ENCODE measurements at places on chromosomes 16 and 17.
A peak's percentile ranks its signal among the peaks of the same experiment; 100 is the strongest.

DNA sequence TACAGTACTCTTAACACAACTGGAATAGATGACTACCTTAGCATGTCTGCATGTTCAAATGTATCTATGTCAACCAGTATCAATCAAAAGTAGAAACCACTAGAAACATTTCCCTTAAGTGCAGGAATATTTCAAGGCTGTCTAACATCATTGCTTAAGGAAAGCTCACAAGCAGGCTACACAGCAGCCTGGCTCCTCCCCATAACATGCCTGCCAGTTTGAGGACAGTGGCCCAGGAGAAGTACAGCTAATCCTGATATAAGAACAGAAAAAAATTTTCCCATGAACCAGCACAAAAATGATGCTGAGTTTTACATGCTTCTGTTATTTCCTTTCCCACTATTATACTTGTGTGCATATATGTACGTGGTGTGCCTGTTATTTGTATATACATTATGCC, 175.1 kb downstream of the MYO1D start:
- no peak for DNase-seq

- DNase-seq: no peak
Measured at GRCh38 chr17:12492450-12492849, 173.2 kb upstream of the MYOCD start.

DNA sequence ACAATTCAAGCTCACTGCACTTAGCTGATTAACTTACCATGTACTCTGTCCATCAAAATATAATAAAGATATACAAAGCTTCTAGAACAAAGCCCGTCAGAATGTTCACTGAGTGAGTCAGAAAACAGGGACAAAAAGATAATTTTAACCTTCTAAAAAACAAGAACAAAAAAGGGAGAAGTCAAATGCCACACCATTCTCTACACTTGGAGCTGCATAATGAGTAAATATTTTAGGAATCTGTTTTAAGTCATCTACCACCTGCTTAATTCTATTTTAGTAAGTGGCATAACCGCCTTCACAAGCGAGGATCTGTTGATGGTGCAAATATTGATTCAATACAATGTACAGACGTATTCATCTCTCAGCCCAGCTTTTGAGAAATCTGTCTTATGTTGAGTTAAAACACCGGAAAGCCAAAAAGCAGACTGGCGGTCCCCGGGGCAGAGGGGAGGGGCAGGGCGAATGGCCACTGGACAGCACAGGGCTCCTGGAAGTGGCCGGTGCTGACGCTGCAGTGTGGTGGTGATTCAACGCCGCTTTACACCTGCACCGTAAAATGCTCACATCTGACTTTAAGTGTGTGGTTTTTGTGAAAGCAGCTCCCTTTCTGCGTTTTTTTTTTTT, 20.1 kb downstream of the RAB40B start:
- no peak for DNase-seq

- DNase-seq: no peak
Measured at GRCh38 chr16:14013145-14013570, 58.0 kb upstream of the MRTFB start.

DNA sequence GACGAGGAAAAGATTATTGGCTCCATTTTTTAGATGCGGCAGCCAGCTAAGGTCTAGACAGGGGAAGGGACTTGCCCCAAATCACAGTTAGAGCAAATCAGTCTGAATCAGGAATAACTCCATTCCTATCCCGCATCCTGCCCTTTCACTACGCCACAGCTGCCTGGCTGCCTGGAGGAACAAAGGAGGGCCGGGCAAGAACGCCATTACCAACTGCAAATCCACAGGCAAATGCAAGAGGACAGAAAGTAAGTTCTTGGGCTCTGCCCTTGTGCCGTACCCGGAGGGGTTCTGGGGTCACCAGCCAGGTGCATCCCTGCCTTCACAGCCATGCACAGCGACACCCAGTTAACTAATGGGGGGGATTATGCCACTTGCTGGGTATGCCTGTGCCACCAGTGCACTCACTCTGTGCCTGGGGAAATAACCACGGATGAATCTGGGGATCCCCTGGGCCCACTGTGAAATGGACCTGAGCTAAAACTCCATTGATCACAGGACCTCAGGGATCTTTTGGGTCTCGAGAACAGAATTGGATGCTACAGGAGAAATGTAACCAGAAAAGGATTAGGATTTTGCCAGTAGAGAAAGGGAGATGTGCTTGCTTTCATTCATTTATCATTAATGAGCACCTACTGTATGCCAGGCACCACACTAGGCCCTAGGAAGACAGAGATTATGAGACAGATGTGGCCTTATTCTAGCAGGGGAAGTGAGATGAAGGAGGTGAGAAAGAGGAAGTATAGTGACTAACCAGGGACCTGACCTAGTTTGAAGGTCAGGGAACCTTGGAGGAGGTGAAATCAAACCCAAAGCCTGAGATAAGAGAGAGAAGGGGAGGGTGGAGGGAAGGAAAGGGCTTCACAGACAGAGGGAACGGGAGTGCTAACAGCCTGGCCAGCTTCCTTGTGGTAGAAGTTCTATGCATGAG, 17.7 kb downstream of the BCL7C start:
- no peak for DNase-seq

DNA sequence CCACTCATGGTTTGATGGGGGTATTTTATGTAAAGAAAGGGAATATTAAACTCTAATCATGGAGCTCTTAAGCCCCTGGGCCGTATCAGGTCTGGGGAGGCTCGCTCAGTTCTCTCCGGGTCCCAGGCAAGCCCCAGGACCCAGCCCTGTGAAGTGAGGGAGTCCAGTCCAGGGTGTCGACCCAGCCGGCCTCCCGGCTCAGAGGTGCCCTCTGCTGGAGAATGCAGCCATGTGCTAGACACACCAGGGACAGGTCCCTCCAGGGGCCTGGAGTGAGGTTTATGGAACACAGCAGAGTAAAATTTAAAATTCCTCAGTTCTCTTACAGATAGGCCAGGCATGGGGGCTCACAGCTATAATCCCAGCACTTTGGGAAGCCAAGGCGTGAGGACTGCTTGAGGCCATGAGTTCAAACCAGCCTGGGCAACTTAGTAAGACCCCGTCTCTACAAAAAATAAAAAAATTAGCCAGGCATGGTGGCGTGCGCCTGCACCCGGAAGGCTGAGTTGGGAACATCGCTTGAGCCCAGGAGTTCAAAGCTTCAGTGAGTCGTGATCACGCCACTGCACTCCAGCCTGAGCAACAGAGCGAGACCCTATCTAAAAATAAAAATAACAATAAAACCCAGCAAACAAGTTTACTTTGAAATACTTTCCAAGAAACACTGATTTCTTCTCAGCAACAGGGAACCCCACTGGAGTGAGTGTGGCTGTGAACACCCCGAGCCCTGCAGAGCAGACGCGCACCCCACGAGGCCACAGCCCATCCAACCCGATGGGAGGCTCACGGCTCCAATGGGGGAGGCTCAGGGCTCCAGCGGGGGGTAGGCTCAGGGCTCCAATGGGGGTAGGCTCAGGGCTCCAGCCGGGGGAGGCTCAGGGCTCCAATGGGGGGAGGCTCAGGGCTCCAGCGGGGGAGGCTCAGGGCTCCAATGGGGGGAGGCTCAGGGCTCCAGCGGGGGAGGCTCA, 72.2 kb downstream of the ZNF778 start:
- DNase-seq: peak; percentile 100

DNA sequence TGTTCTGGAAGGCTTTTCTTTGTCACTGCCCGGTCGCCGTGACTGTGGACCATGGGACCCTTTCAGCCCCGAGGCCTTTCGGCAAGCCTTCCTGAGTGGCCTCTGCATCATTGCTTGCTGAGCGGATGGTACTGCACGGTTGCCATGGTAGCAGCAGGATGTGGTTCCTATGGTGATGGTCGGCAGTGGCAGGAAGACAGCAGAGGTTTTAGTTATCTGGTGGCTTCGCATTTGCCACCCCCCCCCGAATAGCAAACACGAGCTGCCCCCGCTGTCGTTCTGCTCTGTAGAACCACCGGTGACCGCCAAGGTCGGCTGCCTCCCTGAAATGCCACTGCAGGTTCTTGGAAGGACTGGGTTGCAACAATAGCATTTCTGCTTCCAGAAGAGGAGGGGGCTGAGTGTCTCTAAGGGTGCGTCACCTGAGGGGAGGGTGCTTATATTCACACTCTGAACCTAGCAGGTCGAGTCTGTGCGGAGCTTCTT, 76.6 kb downstream of the CMIP start:
- no peak for DNase-seq

DNA sequence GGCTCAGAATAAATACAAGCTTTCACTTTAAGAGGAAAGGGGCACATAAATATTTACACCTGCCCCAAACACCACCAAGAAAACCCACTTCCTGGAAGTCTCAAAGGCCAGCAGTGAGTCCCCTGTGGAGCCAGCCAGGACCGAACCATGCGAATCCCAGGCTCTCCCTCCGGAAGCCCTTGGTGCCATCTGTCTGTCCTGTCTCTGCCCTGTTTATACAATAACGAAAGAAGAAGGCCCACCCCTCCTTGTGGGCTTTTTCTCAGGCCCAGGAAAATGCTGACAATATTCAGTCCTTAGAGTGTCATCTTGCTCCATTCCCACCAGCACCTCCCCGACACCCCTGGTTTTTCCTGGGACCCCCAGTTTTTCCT, 3.6 kb upstream of the SLC6A4 start:
- DNase-seq: no peak

GRCh38 chr17:57337390-57337789, 81.1 kb downstream of the MSI2 start:
- no peak for DNase-seq

GRCh38 chr16:1152651-1153259, at the start of gene CACNA1H:
Gene CACNA1H (plus strand): TSS chr16:1153106. CDS start chr16:1153738, 632 bp downstream.
- DNase-seq: no peak

GRCh38 chr16:27547134-27547533, 2.6 kb downstream of the GTF3C1 start:
- DNase-seq: no peak

DNA sequence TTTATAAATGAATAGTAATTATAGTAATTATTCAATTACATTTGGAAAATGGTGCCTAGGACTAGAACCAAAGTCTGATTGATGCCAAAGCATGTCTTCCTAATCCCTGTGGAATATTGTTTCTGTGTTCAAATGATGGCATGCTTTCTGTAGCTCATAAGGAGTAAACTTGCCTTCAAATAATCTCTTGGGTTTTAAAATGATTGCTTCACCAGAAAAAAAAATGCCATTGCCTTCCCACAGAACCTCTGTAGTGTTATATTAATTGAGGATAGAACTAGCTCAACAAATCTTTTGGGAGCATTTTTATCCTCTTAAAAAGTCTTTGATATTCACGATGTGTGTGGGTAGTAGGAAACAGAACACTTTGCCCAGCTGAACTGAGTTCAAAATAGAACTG, 7.7 kb upstream of the TMEM100 start:
- no peak for DNase-seq

DNA sequence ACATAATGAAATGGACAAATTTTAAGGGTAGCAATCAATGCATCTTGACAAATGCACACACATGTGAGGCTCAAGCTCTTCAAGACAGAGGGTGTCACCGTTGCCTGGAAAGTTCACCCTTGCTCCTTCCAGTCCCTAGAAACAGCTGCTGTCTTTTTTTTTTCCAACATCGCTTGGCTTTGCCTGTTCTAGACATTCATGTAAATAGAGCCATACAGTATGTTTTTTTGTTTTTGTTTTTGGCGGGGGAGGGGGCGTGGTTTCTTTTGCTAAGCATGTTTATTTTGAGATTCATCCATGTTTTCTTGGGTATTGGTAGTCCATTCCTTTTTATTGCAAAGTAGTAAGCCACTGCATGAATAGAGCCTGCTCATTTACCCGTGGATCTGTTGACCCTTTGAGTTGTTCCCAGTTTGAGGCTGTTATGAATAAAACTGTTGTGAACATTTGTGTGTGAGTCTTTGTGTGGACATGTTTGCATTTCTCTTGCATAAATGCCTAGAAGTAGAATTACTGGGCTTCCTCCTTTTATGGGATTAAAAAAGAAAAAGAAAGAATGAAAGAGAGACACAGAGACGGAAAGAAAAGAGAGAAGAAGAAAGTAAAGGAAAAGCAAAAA, 78.4 kb downstream of the NT5M start:
- DNase-seq: no peak

DNA sequence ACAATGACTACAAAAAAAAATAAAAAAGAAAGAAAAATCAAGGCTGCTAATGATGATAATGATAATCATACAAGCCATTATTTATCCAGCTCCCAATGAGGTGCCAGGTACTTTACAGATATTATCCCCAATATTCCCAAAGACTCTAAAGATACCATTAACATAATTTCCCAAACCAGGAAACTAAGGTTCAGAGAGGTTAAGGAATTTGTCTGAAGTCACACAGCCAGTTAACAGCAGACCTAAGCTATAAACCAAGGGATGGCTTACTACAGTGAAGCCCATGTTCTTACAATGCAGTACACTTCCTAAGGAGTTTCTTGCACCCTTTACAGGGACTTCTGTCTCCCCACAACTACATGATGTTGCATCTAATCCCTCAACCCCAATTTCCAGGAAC, 45.7 kb upstream of the CDH5 start:
- DNase-seq: no peak

GRCh38 chr17:57928928-57929327, 26.3 kb downstream of the CUEDC1 start:
- DNase-seq: no peak

- no peak for DNase-seq
Measured at GRCh38 chr17:77615703-77616253, 342.7 kb upstream of the TNRC6C start.

Measured in HuH-7.5 (cell line).